ENCODE measurements at places on chromosomes 7 and 10. TPM values are rescaled to one million over a fixed set of nuclear protein-coding genes. Genes with fewer than 3 reads are reported as not detected.

GRCh38 chr10:127044186-127044585 lies 139.0 kb downstream of the DOCK1 start:
- DNase-seq, result peak; percentile 31

GRCh38 chr7:116577320-116577871 lies 52.6 kb downstream of the CAV1 start:
- no peak for DNase-seq

GRCh38 chr7:84492098-84493034 lies 297.8 kb upstream of the SEMA3A start:
- DNase-seq, result no peak

GRCh38 chr7:22561321-22561811 lies 61.4 kb upstream of the STEAP1B start:
- peak; percentile 98 for DNase-seq

DNA sequence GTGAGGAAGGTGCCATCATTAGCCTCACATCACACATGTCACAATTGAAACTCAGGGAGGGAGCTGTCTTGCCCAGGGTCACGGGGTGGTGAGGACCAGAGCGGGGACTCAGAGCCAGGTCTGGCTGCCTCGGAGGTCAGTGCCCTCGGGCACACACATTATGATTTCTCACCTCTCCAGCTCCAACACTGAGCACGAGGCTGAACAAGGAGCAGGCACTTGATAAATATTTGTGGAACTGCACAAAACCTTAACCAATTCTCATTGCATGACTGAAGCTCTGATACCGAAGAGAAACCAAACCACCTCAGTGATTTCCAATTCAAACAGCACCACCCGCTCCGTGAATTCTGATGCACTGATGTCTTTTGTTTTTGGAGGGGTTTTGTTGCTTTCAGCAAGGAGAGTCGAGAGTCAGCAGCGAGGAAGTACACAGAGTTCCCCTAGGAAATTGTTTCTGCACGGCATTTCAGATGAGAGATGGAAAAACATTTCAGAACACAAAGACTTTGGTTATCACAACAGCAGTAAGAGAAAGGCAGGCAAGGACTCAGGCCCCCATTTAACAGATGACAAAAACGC lies 55.3 kb upstream of the ZMIZ1 start:
- DNase-seq, result no peak

- DNase-seq, result no peak
Observed at GRCh38 chr10:132047575-132048293, 18.0 kb upstream of the JAKMIP3 start.

DNA sequence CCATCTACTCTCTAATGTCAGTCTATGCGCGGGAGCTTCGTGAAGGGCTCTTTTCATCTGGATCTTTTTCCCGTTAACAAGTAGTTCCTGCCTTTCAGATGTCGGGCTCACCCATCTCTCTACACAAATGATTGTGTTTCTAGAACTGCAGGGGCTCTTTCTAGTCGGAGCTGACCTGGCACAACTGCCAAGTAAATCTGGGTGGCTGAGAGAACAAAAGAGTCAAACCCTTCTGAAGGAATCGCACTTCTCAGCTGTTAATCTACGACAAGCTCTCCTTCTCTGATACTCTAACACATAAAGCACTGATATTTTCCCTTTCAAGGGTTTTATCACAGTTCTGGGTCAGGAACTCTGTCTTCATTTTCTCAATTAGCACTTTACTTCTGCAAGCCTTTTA lies 144.7 kb downstream of the NRP1 start:
- DNase-seq, result no peak

DNA sequence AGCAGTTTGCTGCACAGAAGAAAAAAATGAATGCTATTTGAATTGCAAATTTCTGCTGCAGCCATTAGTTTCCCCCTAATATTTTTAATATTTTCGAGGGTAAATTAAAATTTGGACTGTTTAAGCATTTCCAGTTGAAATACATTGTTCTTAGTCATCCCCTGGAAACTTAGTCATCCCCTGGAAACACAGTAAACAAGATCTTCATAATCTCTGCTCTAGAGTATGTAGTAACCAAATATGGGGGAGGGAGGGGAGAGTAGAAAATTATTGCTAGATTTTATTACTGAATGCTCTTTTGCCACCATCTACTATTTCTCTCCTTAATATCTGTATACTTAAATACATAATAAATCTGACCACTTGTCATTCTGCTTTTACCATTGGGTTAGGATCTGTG lies 1053.3 kb downstream of the SORCS1 start:
- DNase-seq, result no peak

DNA sequence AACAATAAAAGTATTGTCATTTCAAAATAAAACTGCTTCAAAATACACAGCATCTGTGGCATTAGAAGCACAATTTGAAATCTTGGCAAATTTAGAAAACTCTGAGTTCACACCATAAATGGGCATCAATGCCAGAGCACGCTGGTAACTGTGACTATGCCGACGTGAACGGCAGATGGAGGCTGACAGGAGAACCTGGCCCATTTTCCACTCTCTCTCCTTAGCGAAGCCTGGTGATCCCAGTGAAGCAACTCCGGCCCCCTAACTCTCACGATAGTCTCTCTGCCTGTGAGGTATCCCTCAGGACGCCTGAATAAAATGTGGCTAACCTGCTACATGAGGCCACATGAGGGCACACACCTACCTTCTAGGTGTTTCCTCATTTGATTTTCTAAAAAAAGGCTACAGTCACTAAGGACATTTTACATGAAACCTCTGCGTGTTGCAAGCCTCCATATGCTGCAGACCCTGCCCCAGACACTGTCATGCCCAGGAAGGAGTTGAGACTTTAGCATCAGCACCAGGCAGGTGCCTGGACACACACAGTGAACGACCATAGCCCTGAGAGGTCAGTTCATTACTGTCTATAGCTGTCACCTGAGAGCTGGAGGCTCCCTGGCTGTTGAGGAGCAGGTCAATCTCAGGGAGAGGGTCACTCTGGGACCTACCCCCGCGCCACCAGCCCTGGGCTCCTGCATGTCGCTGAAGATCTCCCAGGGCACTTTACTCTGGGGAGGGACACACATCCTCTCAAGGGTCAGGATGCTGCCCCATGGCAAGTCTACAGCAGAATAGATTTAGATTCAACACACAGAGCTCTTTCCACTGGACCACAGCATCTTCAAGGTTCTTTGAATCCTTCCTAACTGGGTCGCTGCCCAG lies 62.9 kb upstream of the CAMK2B start:
- DNase-seq, result no peak

GRCh38 chr10:3281941-3282673 lies 109.5 kb upstream of the PITRM1 start:
- DNase-seq, result no peak

- no peak for DNase-seq
Observed at GRCh38 chr7:98167653-98168052, 43.6 kb upstream of the BHLHA15 start.

- DNase-seq, result no peak
Observed at GRCh38 chr10:50333872-50334271, 82.6 kb upstream of the ASAH2 start.

DNA sequence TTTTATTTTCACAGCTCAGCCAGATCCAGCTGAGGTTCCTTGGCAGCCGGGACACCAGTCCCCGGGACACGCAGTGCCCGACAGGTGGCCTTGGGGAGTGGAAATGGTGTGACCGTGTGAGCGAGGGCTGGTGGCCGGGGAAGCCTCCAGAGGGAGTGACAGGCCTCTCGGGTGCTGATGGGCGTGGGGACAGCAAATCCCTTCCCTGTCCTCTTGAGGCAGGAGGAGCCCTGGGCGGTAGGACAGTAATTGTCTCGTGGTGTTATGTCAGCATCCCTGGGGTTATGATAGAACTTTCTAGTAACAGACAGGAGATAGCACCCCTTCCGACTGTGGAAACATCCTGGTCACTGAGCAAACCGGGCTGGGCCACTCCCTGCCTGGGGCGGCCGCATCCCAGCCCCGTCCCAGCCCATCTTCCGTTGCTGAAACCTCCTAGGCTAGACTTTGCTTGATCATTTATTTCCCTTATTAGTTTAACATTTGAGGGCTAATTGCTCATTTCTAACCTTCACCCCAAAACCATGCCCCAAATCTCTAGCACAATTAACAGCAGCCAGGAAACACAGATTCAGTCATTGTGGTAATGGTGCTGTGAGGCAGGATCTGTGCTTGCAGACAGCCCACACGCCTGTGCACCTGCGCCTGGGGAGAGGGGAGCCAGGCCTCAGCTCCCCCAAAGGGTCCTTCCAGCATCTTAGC lies 63.3 kb downstream of the ELFN1 start:
- no peak for DNase-seq

- peak; percentile 83 for DNase-seq
Observed at GRCh38 chr7:151062399-151063211, 3.2 kb downstream of the SLC4A2 start.

DNA sequence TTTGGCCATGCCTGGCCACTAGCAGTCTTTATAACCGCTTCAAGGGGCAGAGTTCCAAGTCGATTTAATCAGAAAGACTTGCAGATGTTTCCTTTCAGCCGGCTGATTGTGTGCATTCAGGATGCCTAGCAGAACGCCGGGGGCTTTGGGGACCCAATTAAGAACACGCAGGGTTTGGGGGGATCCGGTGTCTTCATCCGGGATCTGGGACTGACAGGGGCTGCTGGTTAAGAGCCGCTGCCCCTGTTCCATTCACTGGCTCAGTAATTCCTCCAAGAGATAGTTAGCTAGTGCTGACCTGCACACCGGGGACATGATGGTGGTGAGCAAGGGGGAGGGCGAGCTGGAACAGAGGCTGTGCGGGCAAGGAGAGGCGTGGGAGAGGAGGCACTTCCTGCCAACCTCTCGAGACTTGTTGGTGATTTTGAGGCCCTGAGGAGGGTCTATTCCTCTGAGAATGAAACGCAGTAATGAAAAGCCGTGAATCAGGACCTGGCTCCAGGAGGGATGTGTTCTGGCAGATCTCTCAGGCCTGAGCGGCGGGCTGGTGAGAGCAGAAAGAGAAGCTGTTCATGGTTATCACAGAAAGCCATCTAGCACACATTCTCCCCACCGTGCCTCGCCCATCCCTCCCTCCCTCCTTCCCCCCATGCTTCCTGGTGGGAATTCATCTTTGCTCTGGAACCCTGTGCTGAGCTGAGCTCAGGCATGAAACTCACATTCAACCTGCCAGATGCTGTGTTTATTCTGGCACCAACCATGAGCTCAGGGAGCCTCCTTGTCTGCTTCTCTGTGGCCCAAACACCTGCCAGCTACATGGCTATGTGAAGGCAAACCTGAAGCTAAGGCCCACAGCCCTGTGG lies 152.0 kb downstream of the CCDC3 start:
- DNase-seq, result peak; percentile 78

GRCh38 chr7:125030756-125031387 lies 101.2 kb upstream of the POT1 start:
- DNase-seq, result no peak

DNA sequence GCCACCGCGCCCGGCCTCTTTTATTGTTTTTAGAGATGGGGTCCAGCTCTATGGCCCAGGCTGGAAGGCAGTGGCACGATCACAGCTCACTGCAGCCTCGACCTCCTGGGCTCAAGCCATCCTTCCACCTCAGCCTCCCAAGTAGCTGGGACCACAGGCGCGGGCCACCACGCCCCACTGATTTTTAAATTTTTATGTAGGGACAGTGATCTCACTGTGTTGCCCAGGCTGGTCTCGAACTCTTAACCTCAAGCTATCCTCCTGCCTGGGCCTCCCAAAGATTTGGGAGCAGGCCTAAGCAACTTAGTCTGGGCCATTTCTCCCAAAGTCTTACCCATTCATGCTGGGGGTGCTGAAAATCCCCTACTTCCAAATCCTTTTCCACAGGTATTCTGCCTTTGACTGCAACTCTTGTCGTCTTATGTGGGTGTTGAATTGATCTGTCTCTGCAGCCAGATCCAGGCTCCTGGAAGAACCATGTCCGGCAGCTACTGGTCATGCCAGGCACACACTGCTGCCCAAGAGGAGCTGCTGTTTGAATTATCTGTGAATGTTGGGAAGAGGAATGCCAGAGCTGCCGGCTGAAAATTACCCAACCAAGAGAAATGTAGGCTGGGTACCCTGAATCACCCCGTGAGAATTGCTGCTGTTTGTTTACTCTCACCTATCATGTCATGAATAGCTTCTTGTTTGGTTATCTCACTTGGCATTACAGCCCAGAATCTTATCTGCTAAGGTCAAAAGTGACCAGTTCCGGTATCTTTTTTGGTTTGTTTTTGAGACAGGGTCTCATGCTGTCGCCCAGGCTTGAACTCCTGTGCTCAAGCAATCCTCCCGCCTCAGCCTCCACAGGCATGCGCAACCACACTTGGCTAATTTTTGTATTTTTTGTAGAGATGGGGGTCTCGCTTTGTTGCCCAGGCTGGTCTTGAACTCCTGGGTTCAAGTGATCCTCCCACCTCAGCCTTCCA lies 1.1 kb downstream of the ZDHHC4 start:
- no peak for DNase-seq

DNA sequence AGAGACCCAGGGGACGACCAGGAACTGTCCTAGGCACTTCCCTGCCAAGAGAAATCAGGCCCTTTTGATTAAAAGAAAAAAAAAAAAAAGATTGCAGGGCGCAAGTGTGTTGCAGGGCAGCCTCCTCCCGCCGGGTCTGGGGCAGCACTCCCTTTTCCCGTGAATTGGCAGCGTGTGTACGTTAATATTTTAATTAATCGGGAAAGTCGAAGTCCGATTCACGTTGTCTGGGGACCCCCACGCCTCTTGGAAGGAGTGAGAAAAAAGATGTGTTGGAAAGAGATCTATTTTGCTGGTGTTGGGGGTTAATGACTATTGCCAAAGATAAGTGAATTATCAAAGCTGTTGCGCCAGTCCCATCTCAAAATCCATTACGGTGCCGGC lies 1.3 kb upstream of the EBF3 start:
- no peak for DNase-seq

GRCh38 chr10:127132451-127132850 lies 63.9 kb downstream of the INSYN2A start:
- DNase-seq, result no peak

- DNase-seq, result no peak
Observed at GRCh38 chr10:104139221-104139620, 17.2 kb downstream of the SFR1 start.

- no peak for DNase-seq
Observed at GRCh38 chr7:95011995-95012394, 104.6 kb downstream of the PPP1R9A start.

- DNase-seq, result no peak
Observed at GRCh38 chr10:86213148-86213547, 153.4 kb downstream of the GRID1 start.

The TEX36 gene
- not detected for polyA plus RNA-seq

The ANK3 gene
- polyA plus RNA-seq, result 10.4 TPM

The TSPAN13 gene
- polyA plus RNA-seq, result 125 TPM

The ABCC2 gene
- 0.82 TPM for polyA plus RNA-seq

The FFAR4 gene
- 0.29 TPM for polyA plus RNA-seq

The NPSR1 gene
- not detected for polyA plus RNA-seq

The GHRHR gene
- 0.77 TPM for polyA plus RNA-seq

The CDK13 gene
- polyA plus RNA-seq, result 13.3 TPM

The CFTR gene
- 8.2 TPM for polyA plus RNA-seq

The CALHM1 gene
- polyA plus RNA-seq, result not detected
